ENCODE measurements at places on chromosomes 11 and 22. TPM values are rescaled to one million over a fixed set of nuclear protein-coding genes. Genes with fewer than 3 reads are reported as not detected.

Gene SULT4A1
- not detected for polyA plus RNA-seq

Gene DDX25
- polyA plus RNA-seq: not detected

Gene ARHGEF12
- polyA plus RNA-seq: 3.1 TPM

Gene ZNF280B
- 2.0 TPM for polyA plus RNA-seq

Gene OR10A4
- not detected for polyA plus RNA-seq

Gene PDE2A
- 1.2 TPM for polyA plus RNA-seq

Gene OR51G2
- polyA plus RNA-seq: not detected

Gene CASP1
- polyA plus RNA-seq: 195 TPM

Gene FAM180B
- polyA plus RNA-seq: not detected

Gene XKR3
- not detected for polyA plus RNA-seq

DNA sequence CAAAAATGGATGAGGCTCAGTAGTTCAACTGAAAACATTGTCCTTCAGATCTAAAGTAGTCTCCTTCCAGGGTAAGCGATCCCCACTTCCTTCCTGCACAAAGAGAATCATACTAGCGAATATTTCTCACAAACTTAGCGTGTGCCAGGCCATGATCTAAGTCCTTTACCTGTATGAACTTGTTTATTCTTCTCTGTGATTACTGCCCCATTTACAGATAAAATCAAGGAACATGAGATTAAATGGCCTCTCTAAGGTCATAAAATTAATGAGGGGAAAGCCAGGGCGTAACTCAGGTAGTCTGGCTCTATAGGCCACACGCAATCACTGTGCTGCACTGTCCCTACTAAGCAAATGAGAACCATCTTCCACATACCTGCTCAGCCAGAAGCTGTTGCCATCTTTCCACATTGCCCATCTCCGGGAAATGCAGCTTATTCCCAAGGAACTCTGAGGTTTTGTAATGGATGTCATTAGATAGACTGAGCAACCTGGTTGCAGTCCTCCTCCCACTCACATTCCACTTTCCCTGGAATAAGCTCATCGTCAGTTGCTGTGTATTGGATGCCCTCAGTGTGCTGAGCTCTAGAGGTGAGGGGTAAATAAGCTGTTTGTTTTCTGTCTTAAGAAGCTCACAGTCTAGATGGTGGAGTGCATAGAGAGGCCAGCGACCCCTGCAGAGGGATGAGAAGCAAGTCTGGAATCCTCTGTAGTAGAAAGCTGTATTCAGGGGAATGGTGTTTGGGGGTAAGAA lies 146.3 kb downstream of the SNX19 start:
- no peak for DNase-seq

- DNase-seq: no peak
Measured at GRCh38 chr11:15189641-15190365, 75.1 kb downstream of the INSC start.

DNA sequence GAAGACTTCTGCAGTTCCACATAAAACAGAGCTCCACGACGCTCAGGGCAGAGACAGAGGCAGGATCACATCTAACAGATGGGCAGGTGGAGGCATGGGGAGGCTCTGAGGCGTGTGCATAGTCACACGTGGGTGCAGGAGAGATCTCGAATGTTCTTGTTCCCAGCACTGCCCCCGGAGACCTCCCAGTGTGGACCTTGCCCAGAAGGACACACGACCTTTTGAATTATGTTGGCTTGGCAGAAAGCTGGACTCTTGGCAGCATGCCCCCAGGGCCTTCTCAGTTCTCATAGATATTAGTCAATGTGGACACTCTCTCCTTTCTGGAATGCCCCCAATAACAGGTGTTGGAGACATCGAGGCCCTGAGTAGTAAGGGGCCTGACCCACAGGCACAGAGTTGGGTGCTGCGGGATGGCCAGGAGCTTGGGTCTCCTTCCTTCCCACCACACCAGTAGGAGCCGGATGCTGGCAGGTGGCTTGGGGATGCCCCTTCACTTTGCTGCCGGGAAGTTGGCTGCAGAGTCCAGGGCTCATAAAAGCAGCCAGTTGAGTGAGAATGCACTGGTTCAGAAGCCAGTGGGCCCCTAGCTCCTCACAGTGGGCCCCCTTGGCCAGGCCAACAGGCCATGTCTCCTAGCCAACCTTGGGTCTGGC lies 12.1 kb downstream of the MYEOV start:
- no peak for DNase-seq

DNA sequence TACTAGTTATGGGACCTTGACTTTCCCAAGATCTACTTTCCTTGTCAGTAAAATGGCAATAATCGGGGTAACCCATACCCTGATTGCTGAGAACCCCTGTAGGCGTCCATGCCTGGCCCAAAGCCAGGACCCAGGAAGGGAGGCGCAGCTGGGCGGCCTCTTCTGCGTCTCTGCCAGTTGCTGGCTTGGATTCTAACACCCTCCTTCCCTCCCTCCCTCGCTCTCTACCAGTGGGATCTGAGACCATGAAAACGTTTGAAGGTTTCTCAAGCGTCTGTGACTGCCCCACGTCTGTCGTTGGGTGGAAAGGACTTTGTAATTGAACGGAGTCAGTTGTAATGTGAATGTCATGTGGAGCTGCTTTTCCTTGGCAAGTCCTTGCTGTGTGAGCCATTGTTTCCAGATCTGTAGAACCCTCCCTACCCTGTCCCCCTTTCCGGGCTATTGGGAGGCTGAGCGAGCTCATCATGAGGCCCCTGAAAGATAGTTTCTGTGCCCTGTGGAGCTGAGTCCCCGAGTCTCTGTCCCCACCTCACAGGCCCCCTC lies 47.8 kb downstream of the PARVB start:
- no peak for DNase-seq

- no peak for DNase-seq
Measured at GRCh38 chr11:73198677-73199076, 19.4 kb upstream of the P2RY2 start.

DNA sequence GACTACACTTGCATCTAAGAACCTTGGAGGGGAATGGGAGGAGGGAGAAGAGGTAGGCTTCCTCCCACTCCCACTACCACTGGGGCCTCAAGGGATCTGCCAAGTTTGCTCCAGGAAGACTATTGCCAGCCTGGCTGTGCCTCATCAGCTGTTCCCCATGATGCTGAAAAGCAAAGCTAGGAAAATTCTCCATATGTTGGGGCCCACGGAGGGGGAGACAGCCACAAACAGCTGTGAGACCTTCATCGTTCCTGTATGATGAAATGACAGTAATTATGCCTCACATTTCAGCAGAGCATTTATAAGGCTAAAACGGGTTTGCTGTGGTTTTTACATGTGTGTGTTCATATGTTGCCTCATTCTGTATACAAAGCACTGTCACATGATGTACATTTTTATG lies 6.7 kb downstream of the DSCAML1 start:
- no peak for DNase-seq

- peak; percentile 7 for DNase-seq
Measured at GRCh38 chr11:36702330-36703054, 104.5 kb upstream of the RAG2 start.

- no peak for DNase-seq
Measured at GRCh38 chr22:42639541-42640241, 710 bp downstream of the ATP5MGL start.

- DNase-seq: no peak
Measured at GRCh38 chr22:32794449-32795213, 6.9 kb upstream of the TIMP3 start.

- DNase-seq: no peak
Measured at GRCh38 chr22:23058063-23058462, 12.3 kb upstream of the GNAZ start.

GRCh38 chr11:27313157-27313821 lies 49.7 kb downstream of the CCDC34 start:
- no peak for DNase-seq

GRCh38 chr11:72112978-72113808 lies 698 bp upstream of the ANAPC15 start:
- DNase-seq: no peak

- peak; percentile 18 for DNase-seq
Measured at GRCh38 chr11:58629857-58630256, 7.4 kb downstream of the CNTF start.

DNA sequence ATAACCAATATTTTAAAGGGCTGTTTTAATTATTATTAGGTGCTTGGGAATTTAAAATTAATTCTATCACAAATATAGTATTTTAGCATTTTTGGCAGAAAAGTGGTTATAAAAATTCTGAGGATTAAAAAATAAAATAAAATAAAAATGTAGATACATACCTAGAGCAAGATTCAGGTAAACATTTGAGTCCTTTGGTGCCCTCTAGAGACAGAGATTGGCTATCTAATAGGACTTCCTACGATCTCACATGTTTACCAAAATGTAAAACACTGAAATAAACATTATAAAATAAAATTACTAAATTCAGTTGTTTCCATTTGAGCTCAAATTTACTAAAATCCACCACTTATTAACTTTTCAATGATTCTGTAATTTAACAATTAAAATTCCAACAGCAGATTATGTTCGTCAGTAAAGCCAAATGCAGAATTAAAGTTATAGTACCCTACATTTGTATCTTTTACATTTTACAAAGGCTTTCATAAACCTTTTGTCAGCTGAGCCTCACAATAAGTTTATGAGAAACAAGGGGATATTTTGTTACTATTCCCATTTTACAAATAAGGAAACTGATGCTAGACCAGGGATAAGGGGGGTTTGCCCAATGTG lies 27.7 kb downstream of the SLC36A4 start:
- no peak for DNase-seq

DNA sequence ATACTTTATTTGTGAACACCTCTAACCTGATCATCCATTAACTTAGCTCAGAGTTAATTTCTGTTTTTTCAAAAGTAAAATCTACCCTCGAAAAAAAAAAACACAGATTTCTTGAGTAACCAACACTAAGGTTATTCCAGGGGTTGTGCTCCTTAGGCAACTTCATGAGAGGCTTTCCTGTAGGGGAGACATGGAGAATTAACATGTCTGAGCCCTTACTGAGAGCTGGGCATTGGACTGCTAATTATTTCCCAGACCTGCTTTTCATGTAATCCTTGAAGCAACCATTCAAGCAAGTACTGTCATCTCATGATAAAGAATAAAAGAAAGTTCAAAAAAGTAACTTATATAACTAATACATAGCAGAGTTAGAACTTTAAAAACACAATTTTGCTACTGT lies 13.5 kb upstream of the UPB1 start:
- no peak for DNase-seq

DNA sequence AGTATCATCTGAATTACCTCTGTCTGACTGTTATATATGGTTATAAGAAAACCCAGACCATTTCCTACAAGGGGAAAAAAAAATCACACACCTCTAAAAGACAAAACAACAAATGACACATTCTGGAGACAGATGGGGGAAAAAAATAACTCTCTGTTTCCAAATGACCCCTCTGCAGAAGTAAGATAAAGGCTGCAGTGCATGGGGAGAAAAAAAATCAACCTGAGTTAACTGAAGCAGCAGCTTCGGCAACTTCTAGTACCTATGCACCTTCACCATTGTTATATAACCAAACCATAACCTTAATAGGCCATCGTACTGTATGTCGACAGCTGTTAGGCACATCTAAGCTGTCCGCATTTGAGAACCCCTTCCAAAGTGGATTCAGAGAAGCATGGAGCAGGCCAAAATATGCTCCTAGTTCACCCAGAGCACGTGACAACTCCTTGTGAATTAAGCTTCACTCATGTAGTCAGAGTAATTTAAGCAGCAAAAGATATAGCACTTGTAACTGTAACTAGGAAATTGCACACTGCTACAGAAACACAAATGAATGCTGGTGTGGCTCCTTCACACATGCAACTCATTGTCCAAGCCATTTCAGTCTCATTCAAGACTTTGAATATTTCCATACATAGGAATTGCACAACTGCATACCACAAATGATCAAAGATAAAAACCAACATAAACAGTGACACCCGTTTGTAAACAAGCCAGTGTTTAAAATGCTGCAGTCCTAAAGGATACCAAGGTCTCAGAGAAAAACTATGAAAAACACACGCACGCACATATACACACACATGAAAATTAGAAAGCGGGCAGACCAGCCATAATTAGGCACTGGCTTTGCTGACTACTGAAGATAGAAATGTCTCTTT lies 2.7 kb downstream of the SIK3 start:
- DNase-seq: peak; percentile 48

DNA sequence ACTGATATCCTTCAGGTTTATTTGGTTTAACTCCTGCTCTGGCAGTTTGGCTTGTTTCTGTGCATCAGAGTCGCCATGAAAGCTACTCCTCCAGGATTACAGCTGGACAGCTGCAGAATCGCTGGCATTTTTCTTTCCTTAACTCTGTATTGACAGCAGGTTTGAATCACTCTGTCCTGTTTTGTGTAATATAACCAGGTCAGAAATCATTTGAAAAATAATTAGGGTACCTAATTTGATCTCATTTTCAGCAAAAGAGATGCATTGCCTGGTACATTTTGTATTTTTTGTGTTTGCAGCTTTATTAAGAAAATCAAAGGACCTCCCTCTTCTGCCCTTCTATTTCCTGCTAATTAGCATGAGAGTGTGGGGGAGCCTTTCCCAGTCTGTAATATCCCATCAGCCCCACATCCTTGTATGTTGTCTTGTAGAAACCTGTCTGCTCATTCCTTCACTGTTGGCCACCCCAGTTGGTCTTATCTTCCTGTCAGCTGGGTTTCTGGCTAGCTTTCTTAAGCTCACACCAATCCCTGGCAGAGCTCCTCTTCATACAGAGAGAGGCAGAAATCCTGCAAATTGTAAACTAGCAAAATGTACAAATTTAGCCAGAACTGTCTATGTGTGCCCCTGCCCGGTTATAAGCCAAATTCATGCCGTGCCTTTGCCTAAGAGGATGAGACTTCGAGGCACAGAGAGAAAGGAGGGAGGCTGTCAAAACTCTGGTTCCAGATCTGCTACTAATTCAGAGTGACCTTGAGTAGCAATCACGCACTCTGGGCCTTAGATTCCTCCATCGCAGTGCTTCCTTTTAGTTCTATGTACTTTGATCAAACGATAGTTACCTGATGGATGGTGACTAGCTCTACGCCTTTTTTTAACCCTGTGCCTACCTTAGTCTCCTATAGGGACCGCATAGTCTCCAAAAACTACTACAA lies 200.6 kb downstream of the NAV2 start:
- no peak for DNase-seq

GRCh38 chr11:91810871-91811270 lies 413.7 kb upstream of the FAT3 start:
- DNase-seq: no peak

- no peak for DNase-seq
Measured at GRCh38 chr11:66720223-66720898, 8.7 kb downstream of the SPTBN2 start.

GRCh38 chr11:112715056-112715455 lies 246.2 kb upstream of the NCAM1 start:
- DNase-seq: no peak

- DNase-seq: no peak
Measured at GRCh38 chr11:74535371-74536160, 42.0 kb upstream of the LIPT2 start.

DNA sequence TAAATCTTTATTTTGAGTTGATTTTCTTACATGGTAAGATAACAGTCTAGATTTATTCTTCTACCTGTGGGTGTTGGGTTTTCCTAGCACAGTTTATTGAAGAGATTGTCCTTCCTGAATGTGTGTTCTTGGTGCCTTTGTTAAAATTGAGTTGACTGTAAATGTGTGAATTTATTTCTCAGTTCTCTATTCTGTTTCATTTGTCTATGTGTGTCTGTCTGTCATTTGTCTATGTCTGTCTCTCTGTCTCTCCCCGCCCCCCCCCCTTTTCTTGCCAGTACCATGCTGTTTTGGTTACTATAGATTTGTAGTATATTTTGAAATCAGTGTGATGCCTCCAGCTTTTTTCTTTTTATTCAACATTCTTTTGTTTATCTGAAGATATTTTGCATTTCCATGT lies 114.7 kb upstream of the SERPIND1 start:
- DNase-seq: no peak
